ENCODE measurements at places on chromosomes 4 and X.

DNA sequence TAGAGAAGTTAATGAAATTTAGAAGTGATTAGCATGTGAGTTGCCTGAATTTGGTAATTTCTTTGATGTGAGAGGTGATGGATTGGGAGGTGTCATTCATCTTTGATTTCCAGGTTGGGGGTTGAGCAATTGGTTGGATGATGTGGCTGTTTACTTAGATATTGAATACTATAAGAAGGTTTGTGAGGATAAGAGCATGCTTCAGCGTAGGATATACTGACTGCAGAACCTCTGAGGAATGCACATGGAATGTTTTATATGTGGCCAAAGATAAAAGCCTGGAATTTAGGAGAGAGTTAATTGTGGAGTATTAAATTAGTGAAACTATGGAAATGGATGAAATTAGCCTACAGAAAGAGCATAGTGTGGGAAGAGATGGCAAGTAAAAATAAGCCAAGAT, 165.4 kb upstream of the MAD2L1 start:
- H3K27me3 ChIP-seq, result peaks cover 4% of the 10 kb centered on the region
- no peak overlapping the region for H3K27ac ChIP-seq
- H3K4me3 ChIP-seq, result no peak overlapping the region
- H3K4me1 ChIP-seq, result no peaks in the 10 kb centered on the region
- H3K36me3 ChIP-seq, result no peaks in the 10 kb centered on the region

- no peaks in the 10 kb centered on the region for H3K36me3 ChIP-seq
- no peak overlapping the region for H3K4me3 ChIP-seq
- peaks cover 8% of the 10 kb centered on the region for H3K4me1 ChIP-seq
- H3K27me3 ChIP-seq, result peaks cover 4% of the 10 kb centered on the region
- no peak overlapping the region for H3K27ac ChIP-seq
These were observed 149.3 kb downstream of the NWD2 start for GRCh38 chr4:37393889-37394288.

GRCh38 chr4:76841026-76841425, 56.9 kb downstream of the SOWAHB start:
- DNase-seq, result no peak
- peaks cover 2% of the 10 kb centered on the region for H3K27me3 ChIP-seq
- no peak overlapping the region for H3K4me3 ChIP-seq
- H3K4me1 ChIP-seq, result no peaks in the 10 kb centered on the region
- H3K27ac ChIP-seq, result no peak overlapping the region

DNA sequence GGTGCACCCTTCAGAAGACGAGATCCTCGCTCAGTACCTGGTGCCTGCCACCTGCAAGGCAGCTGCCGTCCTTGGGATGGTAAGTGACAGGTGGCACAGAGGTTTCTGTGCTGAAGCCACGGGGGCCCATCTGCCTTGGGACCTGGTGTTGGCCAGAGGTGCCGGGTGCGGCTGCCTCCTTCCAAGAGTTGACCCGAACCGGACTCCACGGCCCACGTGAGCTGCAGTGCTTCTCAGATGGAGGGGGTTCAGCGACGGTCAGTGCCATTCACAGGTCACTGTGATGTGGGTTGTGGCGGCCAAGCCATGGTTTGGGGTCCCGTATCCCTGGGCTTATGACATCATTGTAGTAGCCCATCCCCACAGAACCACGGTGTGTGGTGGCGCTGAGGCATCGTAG, 19.0 kb upstream of the MSANTD1 start:
- no peak for DNase-seq
- no peak overlapping the region for H3K27ac ChIP-seq
- no peaks in the 10 kb centered on the region for H3K4me1 ChIP-seq

DNA sequence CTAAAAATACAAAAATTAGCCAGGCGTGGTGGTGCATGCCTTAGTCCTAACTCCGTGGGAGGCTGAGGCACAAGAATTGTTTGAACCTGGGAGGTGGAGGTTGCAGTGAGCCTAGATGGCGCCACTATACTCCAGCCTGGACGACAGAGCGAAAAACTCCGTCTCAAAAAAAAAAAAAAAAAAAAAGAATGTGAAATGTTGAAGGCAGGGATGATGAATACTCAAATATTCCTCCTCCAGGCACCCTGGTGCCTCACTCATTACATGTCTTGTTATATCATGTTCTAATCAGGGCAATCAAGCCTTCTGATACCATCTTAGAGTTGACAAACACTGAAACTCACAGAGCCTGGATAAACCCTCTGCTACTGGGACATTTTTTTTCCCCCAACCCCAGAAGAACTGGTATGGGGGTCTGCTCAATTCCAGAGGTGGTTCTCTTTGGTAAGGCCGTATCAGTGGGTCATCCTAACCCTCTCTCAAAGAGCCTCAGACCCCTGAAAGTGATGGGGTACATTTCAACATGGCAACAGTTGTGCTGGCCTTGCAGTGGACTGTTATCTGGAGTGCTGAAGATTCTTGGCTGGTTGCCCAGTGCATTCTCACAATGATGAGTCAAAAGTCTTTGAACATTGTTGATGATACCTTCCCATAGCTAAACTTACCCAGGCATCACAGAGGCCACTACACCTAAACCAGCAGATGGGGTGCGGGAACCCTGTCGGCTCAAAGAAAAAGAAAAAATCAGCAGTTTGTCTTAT, 2.4 kb upstream of the SH3KBP1 start:
- H3K4me3 ChIP-seq, result no peak overlapping the region
- no peaks in the 10 kb centered on the region for H3K27me3 ChIP-seq
- H3K4me1 ChIP-seq, result peaks cover 24% of the 10 kb centered on the region
- H3K36me3 ChIP-seq, result no peaks in the 10 kb centered on the region

GRCh38 chr4:118398226-118399090, 45.7 kb upstream of the PRSS12 start:
- no peaks in the 10 kb centered on the region for H3K4me1 ChIP-seq
- DNase-seq, result no peak
- no peak overlapping the region for H3K27ac ChIP-seq
- H3K36me3 ChIP-seq, result no peaks in the 10 kb centered on the region

- no peak for DNase-seq
- no peak overlapping the region for H3K4me3 ChIP-seq
- peaks cover 13% of the 10 kb centered on the region for H3K4me1 ChIP-seq
- peaks cover 10% of the 10 kb centered on the region for H3K36me3 ChIP-seq
These were observed 25.5 kb upstream of the FAM9C start for GRCh38 chrX:13069771-13070416.

GRCh38 chr4:141571362-141571761, 65.0 kb upstream of the IL15 start:
- no peaks in the 10 kb centered on the region for H3K4me1 ChIP-seq
- DNase-seq, result no peak

DNA sequence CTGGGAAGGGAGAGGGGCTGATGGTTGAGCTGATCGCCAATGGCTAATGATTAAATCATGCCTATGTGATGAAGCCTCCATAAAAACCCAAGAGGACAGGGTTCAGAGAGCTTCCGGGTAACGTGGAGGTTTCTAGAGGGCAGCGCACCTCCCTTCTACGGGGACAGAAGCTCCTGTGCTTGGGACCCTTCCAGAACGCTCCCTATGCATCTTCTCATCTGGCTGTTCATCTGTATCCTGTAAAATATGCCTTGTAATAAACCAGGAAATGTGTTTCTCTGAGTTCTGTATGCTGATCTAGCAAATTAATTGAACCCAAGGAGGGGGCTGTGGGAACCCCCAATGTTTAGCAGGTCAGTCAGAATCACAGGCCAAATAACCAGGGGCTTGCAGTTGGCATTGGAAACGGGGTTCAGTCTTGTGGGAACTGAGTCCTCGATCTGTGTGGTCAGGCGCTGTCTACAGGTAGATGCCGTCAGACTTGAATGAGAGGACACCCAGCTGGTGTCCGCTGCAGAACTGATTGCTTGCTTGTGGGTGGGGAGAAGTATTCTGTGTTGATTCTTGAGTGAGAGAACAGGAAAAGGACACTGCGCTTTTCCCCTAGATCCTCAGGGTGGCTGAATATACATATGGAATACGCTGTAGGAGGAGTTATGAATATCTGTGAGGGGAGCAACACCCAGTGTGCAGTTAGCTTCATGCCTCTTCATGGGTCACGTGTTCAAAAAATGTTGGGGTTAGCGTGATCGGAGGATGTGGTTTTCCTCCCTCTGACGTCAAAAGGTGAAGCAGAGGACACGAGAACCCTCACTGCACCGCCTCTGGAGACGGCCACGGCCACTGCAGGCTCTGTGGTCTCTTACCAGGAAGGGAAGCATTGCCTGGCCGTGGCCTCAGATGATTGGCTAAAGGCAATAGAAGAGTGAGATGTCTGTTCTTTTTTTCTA, 29.2 kb downstream of the HTT-AS start:
- peak; percentile 80 for DNase-seq
- peaks cover 7% of the 10 kb centered on the region for H3K36me3 ChIP-seq
- peak overlapping the region; percentile 31 for H3K4me3 ChIP-seq
- H3K4me1 ChIP-seq, result peaks cover 43% of the 10 kb centered on the region
- peak overlapping the region; percentile 82 for H3K27ac ChIP-seq

GRCh38 chr4:114964026-114964425, 149.4 kb downstream of the NDST4 start:
- no peaks in the 10 kb centered on the region for H3K36me3 ChIP-seq
- H3K27ac ChIP-seq, result no peak overlapping the region
- H3K4me1 ChIP-seq, result no peaks in the 10 kb centered on the region
- no peak for DNase-seq
- no peaks in the 10 kb centered on the region for H3K27me3 ChIP-seq

- H3K27me3 ChIP-seq, result no peaks in the 10 kb centered on the region
- H3K36me3 ChIP-seq, result no peaks in the 10 kb centered on the region
- H3K27ac ChIP-seq, result no peak overlapping the region
These were observed 112.0 kb upstream of the LNX1 start for GRCh38 chr4:53703267-53703655.

DNA sequence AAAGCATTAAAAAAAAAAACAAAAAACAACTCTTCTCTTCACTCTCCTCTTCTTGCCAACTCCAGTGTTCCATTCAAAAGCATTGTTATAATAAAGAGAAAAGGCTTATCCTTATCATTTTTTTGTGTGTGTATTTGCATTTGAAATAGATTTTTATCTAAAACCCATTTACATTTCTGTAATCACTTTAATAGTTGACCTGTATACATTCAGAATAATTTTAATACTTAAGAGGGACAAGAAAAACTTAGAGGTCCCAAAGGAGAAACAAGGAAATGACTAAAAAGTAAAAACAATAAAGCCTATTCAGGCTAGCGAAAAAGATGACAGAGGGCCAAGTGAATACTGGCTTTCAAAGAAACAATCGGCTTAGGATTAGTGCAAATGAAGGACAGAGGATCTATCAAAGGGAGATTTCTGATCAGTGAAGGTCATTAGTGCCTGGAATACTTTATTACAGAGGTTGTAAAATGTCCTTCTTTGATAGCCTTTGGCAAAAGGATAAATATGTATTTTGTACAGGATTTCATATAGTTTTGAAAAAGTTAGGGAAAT, 808.3 kb downstream of the RPA4 start:
- DNase-seq, result no peak
- H3K36me3 ChIP-seq, result no peaks in the 10 kb centered on the region
- H3K27ac ChIP-seq, result no peak overlapping the region
- no peaks in the 10 kb centered on the region for H3K4me1 ChIP-seq
- H3K4me3 ChIP-seq, result no peak overlapping the region
